H7 (cell line): ENCODE measurements at places on chromosomes 6 and 20.
A peak's percentile ranks its signal among the peaks of the same experiment; 100 is the strongest.

DNA sequence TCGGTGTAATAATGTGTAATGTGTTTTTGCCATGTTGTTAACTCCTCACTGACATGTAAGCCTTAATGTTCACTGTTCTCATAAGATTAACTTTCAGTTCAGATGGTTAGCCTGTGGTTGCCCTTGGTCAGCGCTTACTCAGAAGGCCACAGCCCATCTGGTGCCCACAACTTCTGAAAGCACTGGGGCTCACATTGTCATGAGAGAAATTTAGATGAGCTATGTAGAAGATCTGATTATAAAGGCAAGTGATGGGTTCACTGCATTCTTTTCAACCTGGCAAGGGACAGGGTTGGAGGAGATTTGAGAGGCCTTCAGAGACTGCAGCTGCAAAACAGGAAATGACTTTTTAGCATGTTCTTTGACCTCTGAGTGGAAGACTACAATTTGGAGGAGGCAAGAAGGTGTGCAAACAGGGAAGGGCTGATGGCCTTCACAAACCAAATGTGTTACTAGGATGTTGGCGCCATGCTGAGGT lies 242.3 kb upstream of the SUPT3H start:
- no peak for DNase-seq

DNA sequence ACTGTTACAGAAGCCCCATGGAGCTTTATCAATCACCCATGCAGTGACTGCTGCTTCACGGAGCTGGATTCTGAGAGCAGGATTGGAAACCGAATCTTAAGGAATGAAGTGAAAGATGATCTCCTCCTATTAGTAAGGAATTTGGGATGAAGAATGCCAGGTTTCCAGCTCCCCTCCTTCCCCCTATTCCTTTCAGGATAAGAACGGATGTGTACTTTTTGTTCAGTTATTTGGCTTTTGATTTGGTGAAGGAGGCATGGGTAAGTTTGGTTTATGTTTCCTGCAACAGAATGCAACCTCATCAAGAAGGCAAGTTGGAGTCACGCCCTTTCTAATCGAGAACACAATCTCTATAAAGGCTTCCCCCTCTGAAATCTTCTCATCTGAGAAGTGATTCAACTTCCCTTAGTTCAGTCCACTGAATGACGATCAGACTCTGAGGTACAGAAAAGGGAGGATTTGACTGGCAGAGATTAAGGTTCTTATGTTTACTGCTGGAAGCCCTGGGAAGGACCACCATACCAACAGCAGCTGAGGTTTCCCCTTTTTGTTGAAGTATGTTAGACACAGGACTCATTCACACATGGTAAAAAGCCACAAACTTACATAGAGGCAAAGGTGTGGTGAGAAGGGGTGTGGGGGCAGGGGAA lies 5.5 kb downstream of the ELMO2 start:
- no peak for DNase-seq

DNA sequence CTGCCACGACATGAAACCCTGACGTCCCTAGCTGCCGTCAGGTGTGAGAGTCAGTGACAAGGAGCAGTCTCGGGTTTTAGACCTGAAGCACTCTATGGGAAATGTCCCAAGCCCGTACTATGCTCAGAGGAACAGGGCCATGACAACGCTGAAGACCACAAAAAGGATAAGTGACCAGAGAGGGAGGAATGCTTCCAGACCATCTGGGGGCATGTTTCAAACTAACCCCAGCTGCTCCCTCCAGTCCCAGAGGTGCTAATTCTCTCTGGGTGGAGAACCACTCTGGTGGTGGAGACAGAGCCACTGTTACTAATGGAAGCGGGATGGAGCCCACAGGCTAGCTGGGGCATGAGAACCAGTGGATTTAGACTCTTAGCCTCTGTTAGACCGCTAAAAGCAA lies 8.7 kb downstream of the AURKA start:
- DNase-seq = no peak

GRCh38 chr20:50594231-50594590 lies 84.0 kb downstream of the PTPN1 start:
- DNase-seq = peak; percentile 52

GRCh38 chr20:16975682-16976081 lies 227.5 kb downstream of the OTOR start:
- no peak for DNase-seq

GRCh38 chr6:93927731-93928130 lies 508.4 kb upstream of the EPHA7 start:
- DNase-seq = no peak

DNA sequence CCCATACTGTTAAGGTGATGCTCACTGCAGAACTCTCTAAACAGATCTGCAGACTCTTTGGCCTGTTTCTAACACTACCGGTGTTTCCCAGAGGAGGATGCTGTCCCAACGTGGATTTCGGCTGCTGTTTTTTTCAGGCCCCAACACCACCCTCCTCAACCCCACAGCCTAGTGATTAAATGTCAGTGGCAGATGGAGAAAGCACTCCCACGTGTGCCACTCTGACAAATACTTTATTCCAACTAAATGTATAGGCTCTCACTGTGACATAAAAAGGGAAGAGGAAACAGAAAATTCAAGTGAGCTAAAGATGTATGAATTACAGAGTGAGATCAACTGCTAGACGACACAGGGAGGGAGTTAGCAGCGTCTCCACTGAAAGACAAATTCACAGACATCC lies 3.6 kb downstream of the TBC1D20 start:
- DNase-seq = no peak

DNA sequence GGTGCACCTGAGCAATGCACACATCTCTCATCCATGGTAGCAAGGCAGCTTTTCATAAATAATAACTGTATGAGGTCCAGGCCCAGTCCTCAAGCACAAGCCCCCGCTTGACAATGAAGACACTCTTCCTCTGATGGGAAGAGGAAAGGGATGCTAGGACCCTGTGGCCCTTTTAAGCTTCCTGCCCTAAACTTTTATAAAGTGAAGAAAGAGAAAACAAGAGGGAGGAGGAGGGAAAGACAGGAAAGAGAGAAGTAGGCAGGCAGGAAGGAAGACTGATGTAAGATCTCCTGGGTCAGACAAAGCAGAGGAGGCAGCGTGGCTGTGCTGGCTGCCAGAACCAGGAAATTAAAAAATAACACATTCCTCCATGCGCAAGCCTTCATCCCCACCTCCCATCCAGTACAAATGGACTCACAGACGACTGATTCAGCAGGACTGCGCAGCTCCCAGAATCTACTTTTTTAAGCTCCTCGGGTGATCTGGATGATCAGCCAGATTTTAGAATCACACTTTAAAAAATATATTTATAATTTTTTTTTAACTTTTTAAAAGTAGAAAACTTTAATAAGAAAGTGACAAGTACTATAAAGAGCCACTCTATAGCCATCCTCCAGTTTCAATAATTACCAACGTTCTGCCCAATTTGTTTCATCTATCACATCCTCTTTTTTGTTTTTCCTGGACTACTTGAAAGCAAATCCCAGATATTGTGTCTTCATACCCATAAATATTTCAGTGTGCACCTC lies 16.5 kb downstream of the TNFAIP3 start:
- no peak for DNase-seq

GRCh38 chr20:12090920-12091319 lies 173.2 kb downstream of the BTBD3 start:
- no peak for DNase-seq
